Naive thymus-derived CD8-positive, alpha-beta T cell (primary cell): ENCODE measurements at places on chromosomes 5 and 9. TPM values are rescaled to one million over a fixed set of nuclear protein-coding genes. Genes with fewer than 3 reads are reported as not detected.

The LCN1 gene
- total RNA-seq: not detected

The CCDC171 gene
- total RNA-seq: 2.1 TPM

The CDKN2B-AS1 gene
- total RNA-seq: 0.60 TPM

The TRPM3 gene
- total RNA-seq: not detected

The SLC6A3 gene
- total RNA-seq: 0.08 TPM

The MAMDC2 gene
- total RNA-seq: not detected

The GABRA1 gene
- not detected for total RNA-seq

DNA sequence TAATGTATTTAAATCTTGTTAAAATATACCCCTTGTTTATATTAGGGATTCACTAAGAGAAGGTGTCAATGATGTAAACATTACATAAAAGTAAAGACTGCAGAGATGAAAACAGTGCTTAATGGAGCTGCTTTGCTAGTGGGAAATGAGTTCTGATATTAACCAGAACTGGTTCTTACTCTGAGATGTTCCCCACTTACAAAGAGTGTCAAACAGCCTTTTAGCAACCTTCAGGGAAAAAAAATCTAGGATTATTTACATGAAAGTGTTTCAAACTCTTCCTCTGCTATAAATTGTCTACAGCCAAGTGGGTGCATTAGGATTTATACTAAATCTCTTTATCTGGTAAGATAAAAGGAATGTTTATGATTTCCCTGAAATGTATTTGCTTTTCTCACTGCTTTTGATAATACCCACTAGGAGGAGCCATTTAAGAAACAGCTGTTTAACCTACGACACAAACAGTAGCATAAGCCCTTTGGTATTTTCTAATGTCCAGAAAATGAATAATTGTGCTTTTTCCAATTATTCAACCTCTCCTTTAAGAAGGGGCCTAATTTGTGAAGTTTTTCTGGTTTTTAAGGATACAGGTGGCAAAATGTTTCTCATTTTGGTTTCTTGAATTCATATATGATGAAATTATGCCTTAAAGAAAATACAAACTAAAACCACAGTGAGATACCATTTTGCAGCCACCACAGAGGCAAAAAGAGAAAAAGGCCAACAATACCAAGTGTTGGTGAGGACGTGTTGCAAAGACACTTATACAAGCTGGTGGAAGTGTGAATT is 186.3 kb downstream of the TLE4 start:
- DNase-seq: no peak

DNA sequence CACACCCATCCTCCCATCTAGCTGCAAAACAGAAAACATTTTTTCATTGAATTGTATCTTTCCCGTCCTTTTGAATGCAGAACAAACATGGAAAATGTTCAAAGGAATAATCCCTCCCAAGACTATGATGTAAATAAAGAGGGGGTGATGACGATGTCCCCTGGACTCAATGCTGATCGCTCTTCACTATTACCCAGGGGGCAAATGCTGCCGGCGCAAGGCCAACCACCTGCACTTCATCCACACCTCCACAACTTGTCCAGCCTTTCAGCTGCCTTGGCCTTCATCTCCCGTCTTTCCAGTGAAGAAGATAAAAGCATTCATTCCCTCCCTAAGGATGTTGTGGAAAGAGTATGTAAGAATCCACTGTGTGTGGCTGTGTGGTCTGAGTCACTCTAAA is 240.3 kb downstream of the AGTPBP1 start:
- DNase-seq: no peak

DNA sequence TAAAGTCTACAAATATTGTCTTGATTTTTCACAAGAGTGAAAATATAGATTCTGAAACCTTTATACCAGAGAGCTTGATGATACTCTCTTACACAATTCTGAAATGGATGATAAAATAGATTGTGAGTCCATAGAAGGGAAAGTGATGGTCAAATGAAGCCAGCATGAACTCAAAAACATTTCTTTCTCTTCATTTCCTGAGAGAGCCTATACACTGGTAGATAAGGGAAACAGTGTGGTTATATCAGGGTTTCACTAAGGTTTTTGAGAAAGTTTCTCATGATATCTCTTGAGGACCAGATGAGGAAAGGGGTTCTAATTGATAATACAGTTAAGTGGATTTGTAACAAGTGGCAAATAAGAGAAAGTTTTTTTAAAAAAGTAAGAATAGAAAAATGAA is 254.1 kb downstream of the PJA2 start:
- DNase-seq: no peak

DNA sequence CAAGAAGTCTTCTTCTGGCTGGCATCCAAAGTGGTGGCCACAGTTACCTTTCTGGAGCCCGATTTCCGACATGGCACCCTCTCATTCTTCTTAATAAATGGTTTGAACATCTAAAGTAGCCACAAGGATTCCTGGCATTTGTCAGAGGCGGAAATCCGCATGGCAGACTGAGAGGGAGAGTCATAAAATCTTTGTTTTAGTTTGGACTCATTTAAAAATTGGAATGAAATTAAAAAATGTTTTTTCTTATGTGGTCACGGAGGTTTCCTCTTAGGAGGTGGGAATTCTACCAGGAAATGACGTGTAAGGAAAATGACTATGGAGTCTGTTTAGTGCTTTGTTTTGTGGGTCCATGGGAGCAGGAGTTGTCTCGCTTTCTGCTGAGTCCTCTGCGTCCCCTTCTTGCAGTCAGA is 133.0 kb upstream of the PTCH1 start:
- no peak for DNase-seq

GRCh38 chr9:90921104-90921503 is 119.5 kb downstream of the SYK start:
- DNase-seq: no peak

- DNase-seq: no peak
These were observed 73.2 kb downstream of the WDR41 start for GRCh38 chr5:77418601-77419581.

DNA sequence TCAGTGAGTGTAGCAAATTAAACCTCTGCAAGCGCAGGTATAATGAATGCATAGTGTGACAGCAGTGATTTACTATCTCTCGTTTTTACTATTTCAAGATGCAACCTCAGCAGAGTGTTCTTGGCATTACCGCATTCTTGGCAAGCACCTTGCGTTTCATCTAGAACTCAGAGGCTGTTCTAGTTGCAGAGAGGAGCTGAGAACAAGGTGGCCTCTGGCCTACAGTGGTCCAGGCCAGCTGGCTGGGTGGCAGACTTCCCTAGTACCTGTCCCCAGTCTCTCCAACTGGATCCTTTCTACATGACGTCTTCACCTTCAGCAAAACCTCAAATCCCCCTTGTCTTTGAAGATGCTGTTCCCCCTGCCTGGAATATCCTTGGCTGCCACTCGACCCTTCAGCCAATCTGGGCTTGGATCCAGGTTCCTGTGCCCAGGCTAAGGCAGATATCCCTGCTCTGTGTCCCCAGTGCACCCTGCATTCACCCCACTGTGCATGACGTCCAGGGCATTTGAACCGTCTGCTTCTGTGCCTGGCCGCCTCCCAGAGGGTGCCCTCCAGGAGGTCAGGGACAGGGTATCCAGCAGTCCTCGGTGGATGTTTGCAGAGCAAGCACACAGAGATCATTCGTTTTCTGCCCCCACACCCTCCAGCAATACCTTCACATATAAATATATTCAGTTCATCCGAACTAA is 120.4 kb upstream of the CPEB4 start:
- DNase-seq: no peak

GRCh38 chr9:121735065-121735792 is 83.8 kb downstream of the DAB2IP start:
- no peak for DNase-seq

GRCh38 chr5:169856571-169856970 is 123.7 kb downstream of the INSYN2B start:
- DNase-seq: no peak

DNA sequence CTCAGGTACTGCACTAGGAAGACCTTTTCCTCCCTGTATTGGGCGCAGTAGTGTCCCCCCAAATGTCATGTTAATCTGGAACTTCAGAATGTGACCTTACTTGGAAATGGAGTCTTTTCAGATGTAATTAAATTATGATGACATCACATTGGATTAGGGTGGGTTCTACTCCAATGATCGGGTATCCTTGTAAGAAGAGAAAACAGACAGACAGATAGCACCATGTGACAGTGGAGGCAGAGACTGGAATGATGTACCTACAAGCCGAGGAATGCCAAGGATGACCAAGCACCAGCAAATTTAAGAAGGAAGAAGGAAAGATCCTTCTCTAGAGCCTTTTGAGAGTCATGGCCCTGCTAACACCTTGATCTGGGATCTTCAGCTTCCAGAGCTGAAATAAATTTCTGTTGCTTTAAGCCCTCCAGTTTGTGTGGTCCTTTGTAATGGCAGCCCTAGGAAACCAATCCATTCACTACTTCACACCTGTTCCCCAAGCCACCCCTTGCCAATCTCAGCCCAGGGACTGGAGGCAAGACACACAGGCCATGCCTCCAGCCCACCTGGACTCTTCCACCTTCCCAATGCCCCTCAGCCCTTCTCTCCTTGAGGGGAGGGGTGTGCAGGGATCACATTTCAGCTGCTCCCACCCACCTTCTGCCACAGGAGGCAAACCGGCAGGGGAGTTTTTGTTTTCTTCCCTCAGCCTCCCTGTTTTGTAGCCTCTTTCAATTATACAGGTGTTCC is 1.6 kb downstream of the CCNJL start:
- DNase-seq: no peak

DNA sequence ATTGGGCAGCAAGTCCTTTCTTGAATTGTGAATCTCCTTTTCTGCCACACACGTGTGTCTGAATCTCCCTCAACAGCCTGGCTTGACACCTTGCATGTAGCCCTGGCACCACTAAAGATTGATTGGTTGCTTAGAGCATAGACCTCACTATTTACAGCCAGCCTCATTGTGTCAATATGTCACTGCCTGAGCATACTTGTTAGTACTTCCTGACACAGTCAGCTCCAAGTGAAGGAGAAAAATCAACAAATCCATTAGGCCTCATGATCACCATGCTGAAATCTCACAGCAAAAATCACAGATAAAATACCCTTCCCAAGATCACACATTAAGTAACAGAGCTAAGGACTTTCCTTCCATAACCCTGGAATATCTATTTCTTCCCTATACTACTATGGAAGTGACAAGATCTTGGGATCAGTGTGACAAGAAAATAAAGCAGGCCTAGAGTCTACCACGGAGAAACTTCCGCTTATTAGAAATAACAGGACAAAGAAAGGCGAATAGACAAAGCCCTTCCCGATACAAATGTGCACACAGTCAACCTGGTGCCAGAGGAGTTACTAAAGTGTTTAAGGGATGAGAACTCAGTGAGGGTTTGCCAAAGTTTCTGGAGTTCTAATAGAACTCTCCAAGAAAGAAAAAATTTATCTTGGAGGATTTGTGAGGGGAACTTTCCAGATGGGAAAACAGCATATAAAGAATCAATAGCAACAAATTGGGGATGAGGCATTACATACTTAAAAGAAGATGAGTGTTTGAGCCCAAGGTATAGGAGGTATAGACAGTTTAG is 5.6 kb upstream of the ARL15 start:
- DNase-seq: no peak

- no peak for DNase-seq
These were observed 83.7 kb upstream of the SARDH start for GRCh38 chr9:133821601-133822429.

DNA sequence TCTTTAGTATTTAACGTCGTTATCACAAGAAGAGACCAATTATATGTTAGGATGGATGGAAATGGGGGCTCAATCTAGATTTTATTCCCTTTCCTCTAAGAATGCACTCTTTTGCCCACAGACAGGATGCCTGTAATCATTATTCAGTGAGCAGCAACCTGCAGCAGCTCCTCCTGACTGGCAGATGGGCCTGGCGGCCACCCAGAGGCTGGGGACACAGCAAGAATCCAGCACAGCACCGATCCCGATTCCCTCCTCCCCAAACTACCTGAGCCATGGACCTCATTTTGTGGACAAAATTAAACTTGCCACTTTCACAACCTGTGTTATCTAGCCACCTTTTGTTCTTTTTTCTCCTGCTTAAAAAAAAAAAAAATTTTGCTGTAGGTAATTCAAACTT is 101.0 kb downstream of the USP20 start:
- no peak for DNase-seq

GRCh38 chr5:87110721-87111120 is 157.0 kb upstream of the RASA1 start:
- DNase-seq: no peak

- DNase-seq: peak; percentile 4
These were observed 78.1 kb downstream of the GPR21 start for GRCh38 chr9:123111427-123112014.

GRCh38 chr5:171750311-171750788 is 35.3 kb upstream of the SMIM23 start:
- DNase-seq: no peak

DNA sequence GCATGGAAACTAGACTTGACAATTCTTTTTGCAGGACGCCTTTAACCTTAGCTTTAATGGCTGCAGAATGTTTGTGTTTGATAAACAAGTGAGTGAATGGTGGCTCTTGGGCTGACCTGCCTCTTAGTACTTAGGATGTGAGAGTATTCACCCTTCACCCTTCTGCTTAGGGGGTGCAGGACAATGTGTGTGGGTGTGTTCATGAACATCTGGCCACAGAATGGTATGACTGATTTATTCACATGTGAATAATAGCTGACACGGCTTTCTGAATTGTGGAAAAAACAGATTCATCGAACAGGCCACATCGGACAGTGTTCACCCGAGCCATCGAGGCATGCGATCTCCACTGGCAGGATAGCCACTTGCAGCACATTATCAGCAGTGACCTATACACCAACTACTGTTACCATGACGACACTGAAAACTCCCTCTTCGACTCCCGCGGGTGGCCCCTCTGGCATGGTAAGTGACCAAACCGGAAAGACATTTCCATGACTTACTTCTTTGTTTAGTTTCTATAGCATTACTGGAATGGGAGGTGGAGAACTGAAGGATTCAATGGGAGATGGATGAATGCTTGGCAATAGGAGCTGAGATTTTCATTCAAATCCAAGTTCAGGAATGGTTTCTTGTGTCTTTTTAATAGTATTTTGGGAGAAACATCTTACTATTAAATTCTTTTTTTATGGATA is 193.6 kb downstream of the ZSWIM6 start:
- DNase-seq: no peak

- DNase-seq: no peak
These were observed 11.7 kb downstream of the CD74 start for GRCh38 chr5:150401076-150401375.

GRCh38 chr5:154543380-154543779 is 65.4 kb upstream of the HAND1 start:
- DNase-seq: no peak

- DNase-seq: no peak
These were observed 409.3 kb downstream of the ADGRV1 start for GRCh38 chr5:90967851-90968250.

GRCh38 chr9:111320631-111321030 is 9.4 kb downstream of the OR2K2 start:
- DNase-seq: no peak

- no peak for DNase-seq
These were observed 93.3 kb upstream of the MAP1B start for GRCh38 chr5:72013766-72014624.
